HT-29 (cell line): ENCODE measurements at places on chromosomes 7 and 10.

DNA sequence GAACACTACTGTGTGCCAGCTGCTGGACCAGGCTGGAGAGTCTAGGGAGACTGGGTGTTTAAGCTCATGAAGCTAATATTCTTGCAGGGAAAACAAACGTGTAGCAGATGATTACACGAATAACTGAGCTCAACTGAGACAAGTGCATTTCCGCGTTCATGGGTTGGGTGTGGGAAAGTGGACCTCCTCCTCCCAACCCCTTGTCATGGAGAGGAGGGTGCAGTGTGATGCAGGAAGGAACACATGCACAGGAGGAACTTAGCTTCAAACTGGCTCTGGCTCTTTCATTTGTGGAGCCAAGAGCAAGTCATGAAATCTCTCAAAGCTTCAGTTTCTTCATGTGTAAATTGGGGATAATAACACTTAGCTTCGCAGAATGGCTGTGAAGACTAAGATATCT lies 204.3 kb downstream of the ARHGAP12 start:
- DNase-seq = no peak

- DNase-seq = no peak
Measured at GRCh38 chr10:7605565-7606295, 61.0 kb downstream of the ITIH5 start.

DNA sequence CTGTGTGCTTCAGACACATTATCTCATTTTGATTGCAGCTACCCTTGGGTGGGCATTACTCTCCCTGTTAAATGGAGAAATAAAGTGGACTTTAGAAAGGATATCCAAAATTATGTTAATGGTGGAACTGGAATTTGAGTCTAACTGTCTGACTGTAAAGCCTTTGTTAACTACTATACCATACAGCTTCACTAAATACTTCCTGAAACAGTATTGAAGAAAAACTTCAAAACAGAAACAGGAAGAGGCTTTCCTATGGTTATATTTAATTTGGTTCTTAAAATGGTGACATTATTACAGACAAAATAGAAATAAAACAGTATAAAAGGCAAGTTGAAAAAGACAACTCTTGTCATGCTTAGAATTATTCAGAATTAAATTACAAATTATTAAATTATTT lies 25.0 kb downstream of the SPAG6 start:
- no peak for DNase-seq

DNA sequence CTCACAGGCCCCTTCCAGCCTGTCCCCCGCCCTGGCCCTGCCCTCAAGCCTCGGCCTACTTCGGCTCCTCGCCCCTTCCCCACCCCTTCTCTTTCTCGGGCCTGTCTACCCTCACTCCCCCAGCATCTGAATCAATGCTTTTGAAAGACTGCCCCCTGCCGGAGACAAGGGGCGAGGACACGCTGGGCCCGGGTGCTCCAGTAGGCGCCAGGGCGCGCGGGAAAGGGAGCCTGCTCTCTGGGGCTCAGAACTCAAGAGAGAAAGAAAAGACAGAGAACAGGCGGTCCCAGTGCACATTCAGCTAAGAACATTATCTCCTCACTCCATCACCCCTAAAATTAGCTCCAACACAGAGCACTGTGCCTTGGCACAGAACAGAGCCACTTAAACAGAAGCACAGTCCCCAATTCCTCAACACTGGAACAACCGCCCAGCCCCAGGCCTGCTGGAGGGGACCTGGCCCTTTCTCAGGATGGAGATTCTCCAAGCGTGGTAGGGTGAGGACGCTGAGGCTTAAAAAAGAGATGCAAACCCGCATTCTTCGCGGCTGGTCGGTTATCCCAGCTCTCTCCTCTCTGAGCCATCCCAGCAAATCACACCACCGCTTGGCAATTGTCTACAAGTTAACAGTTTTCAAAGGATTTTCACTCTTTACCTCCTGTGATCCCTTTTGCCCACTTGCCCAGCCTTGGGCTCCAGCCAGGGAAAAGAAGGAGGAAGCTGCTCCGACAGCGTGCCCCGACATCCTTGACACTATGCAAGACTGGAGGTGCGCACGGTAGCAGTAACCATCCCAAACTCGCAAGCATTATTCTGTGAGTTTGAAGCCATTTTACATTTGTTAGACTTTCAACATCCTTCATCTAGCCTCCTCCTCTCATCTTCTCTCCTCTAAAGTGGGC lies 2.1 kb downstream of the GIGYF1 start:
- DNase-seq = peak; percentile 88

DNA sequence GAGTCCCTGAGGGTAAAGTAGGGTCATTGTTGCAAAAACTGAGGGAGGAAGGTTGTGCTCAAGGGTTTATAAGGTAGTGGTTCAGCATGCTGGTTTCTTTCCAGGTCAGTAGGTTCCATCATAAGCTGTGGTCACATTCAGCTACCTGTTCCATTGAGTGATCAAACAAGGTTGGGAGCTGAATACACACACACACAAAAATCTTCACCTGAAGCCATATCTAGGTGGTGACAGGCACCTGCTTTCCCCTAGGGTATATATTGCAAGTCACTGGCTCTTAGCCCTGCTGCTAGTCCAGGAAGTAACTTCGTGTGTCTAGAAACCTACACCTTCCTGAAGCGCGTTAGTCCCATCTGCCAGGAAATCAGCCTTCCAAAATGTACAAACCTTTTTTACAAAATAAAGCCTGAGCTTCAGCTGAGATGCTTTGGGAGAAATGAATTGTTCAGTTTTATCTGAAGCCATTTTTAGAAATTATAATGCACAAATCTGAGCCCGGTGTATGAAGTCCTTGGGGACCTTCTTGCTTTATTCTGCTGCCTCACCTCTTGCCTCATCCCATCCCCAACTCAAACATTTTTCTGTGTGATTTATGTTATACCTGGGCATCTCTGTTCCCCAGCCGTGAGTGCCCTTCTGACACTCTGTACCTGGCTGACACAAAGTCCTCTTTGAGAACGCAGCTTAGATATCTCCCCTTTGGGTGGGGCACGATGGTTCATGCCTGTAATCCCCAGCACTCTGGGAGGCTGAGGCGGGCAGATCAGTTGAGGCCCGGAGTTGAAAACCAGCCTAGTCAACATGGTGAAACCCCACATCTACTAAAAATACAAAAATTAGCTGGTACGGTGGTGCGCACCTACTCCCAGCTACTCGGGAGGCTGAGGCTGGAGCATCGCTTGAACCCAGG lies 10.6 kb upstream of the LAMTOR4 start:
- no peak for DNase-seq

- no peak for DNase-seq
Measured at GRCh38 chr10:4622384-4622783, 203.6 kb upstream of the AKR1E2 start.

DNA sequence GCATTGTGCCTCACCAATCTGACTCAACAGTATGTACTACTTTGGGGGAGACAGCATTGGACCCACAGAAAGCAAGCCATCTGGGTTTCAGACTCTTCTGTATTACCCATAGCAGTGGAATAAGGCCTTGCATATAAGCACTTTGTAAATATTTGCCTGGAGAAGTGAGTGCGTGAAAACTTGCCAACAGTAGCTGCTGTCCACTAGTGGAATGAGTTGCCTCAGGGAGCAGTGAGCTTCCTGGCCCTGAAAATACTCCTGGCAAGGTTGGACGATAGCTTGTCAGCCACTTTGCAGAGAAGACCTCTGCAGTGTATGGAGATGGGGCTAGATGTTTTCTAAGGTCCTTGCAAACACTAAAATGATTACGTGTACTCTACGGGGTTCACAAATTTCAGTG lies 21.6 kb downstream of the GARS1 start:
- DNase-seq = no peak

GRCh38 chr10:71815515-71816130 lies 35.4 kb downstream of the PSAP start:
- no peak for DNase-seq

DNA sequence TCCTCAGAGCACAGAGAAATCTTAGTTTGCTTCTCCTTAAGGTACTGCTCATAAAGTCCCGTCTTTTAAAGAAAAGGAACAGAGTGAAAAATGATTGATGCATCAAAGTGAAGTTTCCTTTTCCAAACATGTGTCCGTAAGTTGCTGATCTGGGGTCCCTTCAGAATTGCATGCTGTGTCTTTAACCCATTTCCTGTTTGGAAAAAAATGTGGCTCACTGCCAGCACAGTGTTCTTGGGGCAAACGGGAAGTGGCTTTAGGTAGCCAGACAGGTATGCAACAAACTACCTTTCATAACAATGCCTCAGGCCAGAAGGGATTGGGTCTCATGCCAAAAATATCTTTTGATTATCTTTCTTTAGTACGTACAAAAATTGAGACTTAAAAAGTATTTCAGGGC lies 50.9 kb downstream of the TFAM start:
- DNase-seq = peak; percentile 92

- no peak for DNase-seq
Measured at GRCh38 chr10:125605167-125605566, 77.8 kb downstream of the TEX36 start.

GRCh38 chr10:110022716-110023504 lies 15.1 kb downstream of the ADD3 start:
- no peak for DNase-seq

DNA sequence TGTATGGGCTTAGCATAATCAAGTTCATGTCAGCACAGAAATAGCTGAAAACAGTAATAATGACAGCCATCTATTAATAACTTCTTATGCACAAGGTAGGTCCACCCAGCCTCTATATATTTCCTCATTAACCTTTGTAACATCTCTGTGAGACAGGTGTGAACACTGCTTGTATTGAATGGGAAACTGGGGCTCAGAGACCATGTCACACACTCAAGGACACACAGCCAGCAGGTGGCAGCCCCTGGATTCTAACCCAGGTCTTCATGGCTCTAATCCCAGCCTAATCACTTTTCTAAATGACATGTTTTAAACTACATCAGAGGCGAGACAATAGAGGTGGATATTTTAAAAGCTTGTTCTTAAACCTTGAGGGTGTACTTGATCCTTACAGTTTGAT lies 591.4 kb downstream of the PARD3 start:
- no peak for DNase-seq

DNA sequence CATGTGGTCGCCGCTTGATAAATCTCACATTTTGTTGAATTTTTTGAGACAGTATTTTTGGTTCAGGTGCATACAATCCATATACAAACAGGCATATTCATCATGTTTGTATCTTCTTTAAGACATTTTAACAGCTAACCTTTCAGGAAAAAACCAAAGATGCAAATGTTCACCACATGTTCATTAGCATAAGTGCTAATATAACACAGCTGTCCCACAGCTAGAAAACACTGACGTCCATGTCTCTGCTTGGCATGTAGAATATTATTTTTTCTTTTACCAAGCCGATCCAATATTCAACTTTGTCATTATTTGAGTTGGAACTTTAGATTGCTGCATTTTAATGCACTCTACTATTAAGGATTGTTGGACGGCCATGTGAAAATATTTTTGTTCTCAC lies 31.2 kb downstream of the BMPER start:
- DNase-seq = no peak
